ENCODE measurements at places on chromosomes 13 and 19.

GRCh38 chr19:2809387-2810140 is 10.1 kb upstream of the ZNF554 start:
- DNase-seq, result no peak

GRCh38 chr19:21789466-21790085 is 22.2 kb upstream of the ZNF100 start:
- no peak for DNase-seq

- no peak for DNase-seq
Measured at GRCh38 chr19:10864538-10864899, 6.8 kb upstream of the CARM1 start.

DNA sequence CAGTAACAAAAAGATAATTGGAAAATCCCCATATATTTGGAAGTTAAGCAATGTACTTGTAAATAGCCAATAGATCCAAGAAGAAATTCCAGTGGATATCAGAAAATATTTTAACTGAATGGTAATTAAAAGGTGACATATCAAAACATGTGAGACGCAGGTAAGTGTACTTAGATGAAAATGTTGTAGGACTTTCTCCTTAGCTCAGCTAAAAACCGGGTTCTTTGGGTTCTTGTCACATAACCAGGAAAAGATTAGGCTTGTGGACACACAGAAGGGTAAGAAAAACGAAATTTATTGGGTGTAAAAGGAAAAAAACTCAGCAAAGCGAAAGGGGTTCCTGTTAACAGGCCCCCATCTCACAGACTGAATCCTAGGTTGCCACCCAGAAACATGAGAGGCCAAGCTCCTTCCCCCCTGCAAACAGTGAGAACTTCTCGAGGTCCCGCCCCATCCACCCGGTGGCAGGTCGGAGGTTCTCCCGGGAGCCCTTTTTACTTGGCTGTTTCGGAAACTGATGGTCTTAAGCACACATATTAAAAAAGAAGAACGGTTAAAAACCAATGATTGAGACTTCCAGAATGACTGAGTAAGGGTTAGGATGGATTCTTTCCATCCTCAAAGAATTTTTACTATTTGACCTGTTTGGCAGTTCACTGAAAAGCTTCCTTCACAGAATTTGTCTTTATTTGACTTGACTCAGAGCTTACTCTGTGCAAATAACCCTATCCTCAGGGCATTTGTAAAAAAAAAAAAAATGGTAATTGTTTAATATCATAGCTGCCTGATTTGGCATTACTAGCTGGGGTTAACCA is 3.1 kb upstream of the CCDC70 start:
- no peak for DNase-seq

DNA sequence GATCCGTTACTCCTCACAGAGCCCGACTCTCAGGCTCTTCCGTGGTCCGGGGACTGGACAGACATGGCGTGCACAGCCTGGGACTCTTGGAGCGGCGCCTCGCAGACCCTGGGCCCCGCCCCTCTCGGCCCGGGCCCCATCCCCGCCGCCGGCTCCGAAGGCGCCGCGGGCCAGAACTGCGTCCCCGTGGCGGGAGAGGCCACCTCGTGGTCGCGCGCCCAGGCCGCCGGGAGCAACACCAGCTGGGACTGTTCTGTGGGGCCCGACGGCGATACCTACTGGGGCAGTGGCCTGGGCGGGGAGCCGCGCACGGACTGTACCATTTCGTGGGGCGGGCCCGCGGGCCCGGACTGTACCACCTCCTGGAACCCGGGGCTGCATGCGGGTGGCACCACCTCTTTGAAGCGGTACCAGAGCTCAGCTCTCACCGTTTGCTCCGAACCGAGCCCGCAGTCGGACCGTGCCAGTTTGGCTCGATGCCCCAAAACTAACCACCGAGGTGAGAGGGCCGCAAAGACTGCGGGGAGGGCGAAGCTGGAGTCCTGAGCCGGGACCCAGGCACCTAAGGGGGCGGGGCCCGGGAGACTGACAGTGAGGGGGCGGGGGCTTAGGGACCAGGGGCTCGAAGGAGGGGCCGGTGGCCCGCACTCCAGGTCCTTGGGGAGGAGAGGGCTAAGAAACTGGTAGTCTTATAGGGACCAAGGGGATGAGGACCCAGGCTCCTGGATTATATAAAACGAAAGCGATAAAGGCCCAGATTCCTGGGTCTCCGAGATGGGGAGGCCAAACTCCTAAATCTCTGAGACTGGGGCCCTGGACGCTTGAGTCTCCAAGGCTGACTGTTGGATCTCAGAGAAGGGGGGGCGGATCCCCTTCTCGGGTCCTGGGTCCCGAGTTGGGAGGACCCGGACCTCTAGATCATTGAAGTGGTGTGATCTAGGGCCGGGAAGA is 2.0 kb downstream of the ETV2 start:
- DNase-seq, result no peak

DNA sequence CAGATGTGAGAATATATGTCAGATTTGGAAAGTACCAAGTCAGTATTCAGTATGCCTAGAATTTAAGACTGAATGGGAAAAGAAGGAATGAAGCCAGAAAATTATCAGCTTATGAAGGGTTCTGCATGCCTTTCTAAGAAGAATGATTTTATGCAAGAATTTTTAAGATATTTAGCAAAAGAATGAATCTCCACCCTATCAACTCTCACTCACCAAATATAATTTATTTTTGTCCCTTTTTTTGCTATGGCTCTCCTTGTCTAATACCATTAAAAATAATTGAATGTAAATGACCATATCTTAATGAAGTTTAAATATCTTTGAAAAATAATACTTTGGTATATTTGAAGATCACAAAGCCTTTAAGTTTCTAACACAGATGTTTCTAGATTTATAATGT is 612.7 kb upstream of the GPC6 start:
- no peak for DNase-seq

- no peak for DNase-seq
Measured at GRCh38 chr19:51541458-51542357, 10.2 kb upstream of the SIGLEC6 start.

GRCh38 chr19:45152504-45153338 is 8.1 kb downstream of the NKPD1 start:
- DNase-seq, result no peak

DNA sequence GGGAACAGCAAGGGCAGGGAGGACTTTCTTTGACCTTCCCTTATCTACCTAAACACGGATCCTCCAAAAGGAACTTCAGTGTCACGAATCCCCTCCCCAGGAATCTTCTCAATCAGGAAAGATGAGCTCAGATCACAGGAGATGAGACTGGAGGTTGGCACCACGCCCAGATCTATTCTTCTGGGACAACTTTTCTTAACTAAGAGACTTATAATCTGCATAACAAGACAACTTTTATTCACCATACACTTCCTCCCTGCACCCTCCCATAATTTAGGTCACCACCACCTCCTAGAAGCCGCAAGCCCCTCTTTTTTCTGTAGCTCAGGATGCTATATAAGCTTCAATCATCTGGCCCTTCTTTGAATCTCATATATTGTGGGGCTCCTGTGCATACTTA is 19.2 kb upstream of the AKT2 start:
- no peak for DNase-seq

DNA sequence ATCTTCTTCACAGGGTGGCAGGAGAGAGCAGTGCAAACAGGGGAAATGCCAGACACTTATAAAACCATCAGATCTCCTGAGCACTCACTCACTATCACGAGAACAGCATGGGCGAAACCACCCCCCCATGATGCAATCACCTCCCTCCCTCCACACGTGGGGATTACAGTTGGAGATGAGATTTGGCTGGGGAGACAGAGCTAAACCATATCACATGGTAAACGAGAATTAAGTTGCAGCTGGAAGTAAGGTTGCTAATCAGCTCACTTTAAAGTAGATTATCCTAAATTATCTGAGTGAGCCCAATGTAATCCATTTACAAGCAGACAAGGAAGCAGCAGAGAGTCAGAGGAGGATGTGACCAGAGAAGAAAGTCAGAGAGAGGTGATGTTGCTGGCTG is 102.2 kb upstream of the IPO5 start:
- no peak for DNase-seq

GRCh38 chr13:39602277-39602613 is 748 bp downstream of the LHFPL6 start:
- DNase-seq, result no peak

- no peak for DNase-seq
Measured at GRCh38 chr19:49390131-49390928, 2.3 kb downstream of the KASH5 start.

Data from iPS DF 19.7 (cell line).